ENCODE measurements at places on chromosomes 5 and 9.

GRCh38 chr5:127571314-127572131 is 54.1 kb downstream of the PRRC1 start:
- no peak for DNase-seq

DNA sequence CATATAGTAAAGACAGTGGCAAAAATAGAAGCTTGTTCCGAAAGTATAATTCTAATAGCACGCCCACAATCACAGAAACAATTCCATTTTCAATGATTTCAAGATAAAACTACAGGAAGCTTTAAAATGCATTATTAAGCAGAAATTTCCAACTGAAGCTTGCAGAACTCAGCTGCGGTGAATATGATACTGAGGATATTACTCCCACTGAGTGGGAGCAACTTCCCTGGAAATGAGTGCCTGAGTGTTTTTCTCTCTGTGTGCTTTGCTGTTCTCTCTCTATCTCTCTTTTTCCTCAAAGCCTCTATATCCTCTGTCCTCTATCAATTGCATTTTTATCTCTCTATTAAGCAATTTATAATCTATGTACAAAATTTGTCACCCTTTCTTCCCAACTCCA is 187.5 kb upstream of the PRDM9 start:
- no peak for DNase-seq

DNA sequence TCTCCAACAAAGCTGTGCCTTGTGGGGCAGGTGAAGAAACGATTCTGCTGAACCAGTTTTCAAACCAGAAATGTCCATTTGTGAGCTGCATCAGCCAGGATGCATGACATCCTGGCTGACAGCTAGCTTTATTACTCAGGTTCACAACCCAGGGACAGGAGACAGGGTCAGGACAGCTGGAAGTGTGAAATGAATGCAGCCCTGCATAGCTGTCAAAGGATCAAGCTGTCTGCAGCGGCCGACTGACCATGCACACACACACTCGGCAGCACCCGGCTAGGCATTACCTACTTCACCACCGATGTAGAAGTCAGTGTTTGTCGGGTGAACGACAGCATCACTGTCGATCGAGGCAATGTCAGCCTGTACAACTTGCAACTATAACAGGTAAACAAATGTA is 48.5 kb downstream of the MACROH2A1 start:
- DNase-seq: no peak

- no peak for DNase-seq
Observed at GRCh38 chr5:44797841-44798240, 10.9 kb upstream of the MRPS30 start.

DNA sequence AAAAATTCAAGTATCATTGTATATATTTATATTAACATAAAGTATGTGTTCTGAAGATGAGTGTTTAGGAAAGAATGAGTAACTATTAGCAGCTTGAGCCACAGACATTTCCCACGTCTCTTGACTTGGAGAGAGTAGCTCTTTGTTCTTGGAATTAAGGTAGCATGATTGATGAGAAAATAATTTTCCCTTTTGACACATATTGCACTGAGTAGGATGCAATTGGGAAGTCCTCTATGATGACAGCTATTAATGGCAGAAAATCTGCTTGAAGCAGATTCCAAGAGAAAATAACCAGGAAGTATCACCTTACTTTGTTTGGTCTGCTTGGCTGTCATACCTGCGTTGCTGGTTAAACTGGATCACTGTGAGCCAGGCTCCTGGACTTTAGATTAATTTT is 204.8 kb downstream of the TLE4 start:
- DNase-seq: no peak

GRCh38 chr5:136195971-136196820 is 3.2 kb upstream of the SMIM32 start:
- DNase-seq: no peak

- no peak for DNase-seq
Observed at GRCh38 chr9:128414461-128414860, 6.2 kb upstream of the CERCAM start.

DNA sequence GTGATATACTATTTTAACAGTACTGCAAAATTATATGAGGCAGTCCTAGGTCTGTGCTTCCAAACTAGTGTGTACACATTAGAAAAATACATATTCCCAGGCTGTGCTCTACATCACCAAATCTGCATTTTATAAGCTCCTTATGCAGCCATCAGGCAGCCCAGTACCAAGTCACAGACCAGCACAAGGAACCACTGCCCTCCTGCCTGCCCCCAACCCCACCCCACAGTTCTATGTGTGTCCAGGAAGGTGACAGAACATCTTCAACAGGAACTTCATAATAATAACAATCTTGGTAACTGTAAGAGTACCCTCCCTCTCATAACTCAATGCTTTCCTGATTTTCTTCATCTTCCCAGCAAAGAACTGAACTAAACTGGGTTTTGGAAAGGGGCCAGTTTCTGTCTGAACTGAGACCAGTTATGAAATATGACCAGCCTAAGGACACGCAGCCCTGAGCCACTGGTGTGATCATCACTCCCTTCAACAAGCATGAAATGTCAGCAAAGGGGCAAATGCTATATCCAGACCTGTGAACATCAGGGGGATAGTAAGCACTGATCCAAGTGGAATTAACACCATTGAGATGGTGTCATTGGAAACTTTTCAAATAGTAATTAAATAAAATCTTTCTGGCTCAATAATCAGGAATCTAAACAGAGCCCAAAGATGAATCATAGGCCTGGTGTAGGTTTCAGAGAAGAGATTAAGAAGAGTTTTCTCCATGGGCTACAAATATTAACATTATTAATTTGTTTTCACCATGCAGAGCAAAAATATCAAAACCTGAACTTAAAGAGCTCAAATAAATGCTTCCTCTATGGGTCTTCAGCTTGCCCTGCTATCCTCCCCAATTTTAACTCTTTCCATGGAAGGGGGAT is 82.1 kb downstream of the DPYSL3 start:
- no peak for DNase-seq

DNA sequence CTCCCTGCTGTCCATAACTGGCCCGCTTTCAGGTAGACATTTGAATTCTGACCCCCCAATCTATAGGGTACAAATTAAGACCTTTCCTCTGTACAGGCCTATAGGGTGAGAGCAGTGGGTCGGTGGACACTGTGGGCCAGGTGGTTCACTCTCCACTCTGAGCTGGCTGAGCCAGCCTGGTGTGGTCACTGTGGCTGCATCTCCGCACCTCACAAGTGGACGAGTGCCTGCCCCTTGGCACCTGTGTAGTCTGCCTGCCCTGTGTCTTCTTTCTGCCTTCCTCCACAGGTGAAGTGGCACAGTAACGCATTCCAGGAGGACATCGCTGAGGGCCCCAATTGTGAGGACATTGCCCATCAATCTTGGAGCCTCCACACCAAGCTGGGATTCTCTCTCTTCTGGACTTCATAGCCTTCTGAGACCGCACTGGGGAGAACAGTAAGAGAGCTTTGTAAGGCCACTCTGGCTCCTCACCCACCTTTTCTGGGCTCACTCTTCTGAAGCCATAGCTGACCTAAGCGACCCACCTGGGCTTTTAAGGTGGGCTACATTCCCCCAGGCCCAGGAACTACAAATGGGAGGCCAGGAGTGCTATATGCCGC is 33.5 kb upstream of the JADE2 start:
- no peak for DNase-seq

GRCh38 chr5:148719605-148720004 is 65.3 kb upstream of the HTR4 start:
- DNase-seq: no peak

GRCh38 chr5:173615884-173616576 is 420 bp downstream of the BOD1 start:
- DNase-seq: peak; percentile 20

- no peak for DNase-seq
Observed at GRCh38 chr5:172694541-172694940, 53.5 kb downstream of the NEURL1B start.

DNA sequence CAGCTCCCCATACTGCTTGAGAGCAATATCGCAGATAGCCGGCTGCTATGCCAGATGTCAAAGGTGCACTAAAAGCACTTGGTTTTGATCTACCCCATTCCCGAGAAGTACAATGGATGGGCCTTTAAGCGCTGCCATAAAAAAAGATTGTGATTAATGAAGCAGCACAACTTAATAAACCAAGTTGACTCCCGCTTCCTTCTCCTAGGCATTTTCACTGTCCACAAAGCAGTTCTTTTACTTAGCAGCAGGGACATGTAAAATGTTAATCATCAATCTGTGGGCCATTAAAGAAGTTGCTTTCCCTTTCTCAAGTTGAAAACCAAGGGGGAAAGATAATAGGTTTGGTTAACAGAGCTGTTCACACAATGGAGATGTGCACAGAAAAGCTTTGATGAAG is 176.4 kb downstream of the TRPM6 start:
- no peak for DNase-seq

DNA sequence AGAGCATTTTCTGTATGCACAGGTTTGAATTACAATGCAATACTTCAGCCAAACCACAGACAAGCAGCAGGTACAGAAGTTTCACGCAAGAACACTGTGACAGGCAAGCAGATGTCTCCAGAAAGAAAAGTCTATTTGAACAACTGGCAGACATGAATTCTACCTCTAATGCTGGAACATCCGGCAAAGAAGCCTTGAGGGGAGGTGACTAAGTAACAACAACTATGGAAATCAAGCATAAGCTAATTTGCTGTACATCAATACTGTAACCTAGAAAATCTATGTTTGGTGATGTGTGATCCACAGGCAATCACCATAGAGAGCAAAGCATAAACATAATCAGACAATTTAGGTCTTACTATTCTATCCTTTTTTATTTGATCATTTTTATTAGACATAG is 65.5 kb downstream of the PLK2 start:
- DNase-seq: no peak

DNA sequence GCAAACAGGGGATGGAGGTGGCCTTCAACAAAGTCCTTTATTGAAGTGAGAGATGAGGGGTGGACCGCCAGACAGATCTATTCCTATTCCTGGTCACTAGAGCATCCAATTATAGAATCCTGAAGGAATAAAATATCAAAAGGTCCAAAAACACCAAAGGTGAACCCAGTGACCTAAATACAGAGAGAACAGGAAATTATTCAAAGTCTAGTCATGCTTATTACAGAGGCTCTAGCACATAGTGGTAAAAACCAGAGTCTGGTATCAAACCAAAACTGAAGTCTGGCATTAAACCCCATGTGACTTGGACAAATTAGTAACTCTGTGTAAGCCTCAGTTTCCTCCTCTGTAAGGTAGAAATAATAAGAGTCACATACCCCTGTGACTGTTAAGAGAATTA is 100.5 kb upstream of the SNX2 start:
- no peak for DNase-seq

DNA sequence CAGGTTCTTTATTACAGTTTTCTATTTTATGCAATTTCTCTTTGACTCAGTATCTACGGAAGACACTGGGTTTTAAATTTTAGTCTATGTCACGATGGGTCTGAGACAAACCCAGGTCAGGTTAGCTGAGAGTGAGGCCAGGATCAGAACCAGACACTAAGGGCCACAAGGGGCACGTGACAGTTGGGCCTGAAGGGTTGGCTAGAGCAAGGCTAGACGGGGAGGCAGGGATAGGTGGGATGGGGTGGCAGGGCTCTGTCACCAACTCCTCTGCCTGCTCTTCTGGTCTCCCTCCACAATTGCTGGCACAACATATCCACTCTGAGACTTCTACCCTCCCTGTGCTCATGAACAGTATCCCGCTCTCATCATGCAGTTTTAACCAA is 76.4 kb downstream of the MED27 start:
- no peak for DNase-seq

- no peak for DNase-seq
Observed at GRCh38 chr5:143066556-143067281, 296.5 kb downstream of the ARHGAP26 start.

DNA sequence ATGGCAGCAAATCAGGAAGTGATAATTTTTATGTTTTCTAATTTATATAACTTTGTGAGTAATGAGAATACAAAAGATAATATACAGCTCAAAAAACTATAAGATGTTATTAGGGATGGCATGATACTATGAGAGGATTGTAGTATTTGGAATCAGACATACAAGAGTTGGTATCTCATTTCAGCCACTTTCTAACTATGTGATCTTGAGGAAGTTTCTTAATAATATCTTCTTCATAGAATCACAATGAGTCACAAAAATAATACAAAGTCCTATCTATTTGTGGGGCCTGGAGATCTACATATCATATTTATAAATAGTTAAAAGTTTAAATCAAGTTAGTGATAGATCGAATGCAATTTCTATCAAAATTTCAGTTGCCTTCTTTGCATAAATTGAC is 23.7 kb upstream of the TMED7 start:
- no peak for DNase-seq

DNA sequence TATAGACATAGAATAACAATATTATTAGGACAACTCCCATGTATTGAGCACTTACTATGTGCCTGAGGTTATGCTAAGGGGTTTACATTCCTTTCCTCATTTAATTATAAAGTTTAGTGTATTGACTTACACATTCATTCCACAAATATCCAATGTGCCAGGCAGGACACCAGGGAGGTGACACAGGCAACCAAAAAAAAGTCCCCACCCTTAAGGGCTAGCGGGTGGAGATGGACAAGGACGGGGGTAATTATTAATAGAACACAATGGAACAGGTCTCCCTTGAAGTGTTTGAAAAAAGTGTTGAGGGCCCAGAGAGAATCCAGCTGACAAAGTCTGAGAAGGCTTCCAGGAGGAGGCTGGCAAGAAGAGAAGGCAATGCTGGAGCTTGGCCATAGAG is 5.7 kb downstream of the TBC1D2 start:
- no peak for DNase-seq

DNA sequence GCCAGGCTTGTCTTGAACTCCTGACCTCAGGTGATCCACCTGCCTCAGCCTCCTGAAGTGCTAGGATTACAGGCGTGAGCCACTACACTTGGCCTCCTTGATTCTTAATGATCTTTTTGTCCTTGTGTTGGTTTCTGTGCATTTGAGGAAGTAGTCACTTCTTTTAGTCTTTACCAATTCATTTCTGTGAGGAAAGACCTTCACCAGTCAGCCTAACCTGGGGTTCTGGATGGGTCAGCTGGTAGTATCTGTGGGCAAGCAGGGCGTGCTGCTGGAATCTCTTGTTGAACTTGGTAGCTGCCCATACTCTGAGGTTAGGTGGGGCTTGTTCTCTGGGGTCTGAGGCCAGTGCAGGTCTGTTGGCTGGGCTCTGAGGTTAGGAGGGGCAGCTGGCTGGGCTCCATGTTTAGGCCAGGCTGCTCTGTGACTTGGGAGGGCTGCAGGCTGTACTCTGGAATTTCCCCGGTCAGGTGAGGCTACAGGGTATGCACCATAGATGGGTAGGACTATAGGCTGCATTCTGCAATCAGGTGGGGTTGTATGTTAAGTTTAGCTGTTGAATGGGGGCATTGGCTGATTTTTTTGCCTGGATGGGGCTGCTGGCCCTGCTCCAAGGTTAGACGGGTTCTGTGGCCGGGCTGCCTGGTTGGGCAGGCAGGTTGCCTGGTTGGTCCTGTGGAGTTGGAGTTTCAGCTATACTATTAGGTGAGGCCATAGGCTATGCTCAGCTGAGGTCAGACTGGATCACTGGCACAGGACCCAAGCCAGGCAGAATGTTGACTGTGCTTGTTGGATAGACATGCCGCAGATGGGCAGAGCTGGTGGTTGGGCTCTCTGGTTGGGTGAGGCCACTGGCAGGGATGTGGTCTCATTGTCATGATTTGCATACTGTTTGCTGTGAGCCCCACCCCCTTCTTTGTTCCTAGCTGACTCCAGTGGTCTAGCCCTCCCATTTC is 19.2 kb downstream of the UBAP1 start:
- DNase-seq: no peak

- DNase-seq: no peak
Observed at GRCh38 chr9:19698960-19699359, 89.9 kb downstream of the SLC24A2 start.
